ENCODE measurements at places on chromosomes 13 and 19.

- DNase-seq = no peak
Observed at GRCh38 chr13:80572923-80573316, 232.0 kb upstream of the SPRY2 start.

DNA sequence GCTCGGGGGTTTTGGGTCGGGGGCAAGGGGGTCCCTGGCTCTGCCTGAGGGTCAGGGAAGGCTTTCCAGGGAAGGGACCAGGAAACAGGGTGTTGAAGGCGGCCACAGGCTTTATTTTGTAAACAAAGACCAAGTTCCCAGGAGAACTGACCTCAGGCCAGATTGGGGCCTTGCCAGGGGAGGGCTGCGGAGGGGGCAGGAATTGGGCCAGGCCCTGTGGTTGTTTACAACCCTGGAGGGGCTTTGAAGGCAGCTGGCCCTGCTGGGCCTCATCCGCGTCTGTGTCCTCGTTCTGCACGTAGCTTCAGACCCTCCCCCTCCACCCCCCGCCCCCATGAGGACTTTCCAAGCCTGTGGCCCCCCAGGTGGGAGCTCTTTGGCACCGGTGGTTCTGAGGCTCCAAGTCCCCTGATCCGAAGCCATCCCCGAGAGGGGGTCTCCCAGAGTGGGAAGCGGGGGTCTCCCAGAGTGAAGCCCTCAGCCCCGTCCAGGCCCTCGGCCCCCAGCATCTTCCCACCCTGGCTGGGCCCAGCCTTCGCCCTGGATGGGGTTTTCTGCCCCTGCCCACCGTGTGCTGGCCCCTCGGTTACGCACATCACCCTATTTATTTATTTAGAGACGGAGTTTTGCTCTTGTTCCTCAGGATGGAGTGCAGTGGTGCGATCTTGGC, 13.5 kb upstream of the BSG start:
- no peak for DNase-seq

DNA sequence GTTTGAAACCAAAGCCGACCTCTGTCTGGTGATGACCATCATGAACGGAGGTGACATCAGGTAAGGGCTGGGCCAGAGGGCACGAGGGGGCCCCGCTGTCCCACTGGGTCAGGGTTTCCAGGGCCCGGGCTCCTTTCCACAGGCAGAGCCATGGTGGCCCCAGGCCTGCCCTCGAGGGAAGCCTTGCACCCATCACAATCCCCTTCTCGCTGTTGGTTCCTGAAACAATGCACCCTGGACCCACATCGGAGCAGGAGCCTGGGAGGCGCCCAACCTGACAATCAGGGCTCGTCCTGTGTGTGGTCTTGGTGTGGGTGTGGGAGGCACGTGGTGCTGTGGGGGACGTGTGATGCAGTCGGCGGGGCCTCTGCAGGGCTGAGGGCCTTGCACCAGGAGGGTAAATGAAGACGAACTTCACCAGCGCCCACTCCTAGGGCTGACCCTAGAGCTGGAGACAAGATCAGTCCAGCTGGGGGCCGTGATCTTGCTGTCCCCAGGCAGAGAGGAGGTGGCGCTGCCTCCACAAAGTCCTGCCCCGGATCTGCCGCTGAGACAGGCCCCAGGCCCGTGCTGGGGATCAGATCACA, 2.8 kb downstream of the GRK1 start:
- no peak for DNase-seq

- no peak for DNase-seq
Observed at GRCh38 chr19:38018694-38019395, 111.8 kb downstream of the SIPA1L3 start.

DNA sequence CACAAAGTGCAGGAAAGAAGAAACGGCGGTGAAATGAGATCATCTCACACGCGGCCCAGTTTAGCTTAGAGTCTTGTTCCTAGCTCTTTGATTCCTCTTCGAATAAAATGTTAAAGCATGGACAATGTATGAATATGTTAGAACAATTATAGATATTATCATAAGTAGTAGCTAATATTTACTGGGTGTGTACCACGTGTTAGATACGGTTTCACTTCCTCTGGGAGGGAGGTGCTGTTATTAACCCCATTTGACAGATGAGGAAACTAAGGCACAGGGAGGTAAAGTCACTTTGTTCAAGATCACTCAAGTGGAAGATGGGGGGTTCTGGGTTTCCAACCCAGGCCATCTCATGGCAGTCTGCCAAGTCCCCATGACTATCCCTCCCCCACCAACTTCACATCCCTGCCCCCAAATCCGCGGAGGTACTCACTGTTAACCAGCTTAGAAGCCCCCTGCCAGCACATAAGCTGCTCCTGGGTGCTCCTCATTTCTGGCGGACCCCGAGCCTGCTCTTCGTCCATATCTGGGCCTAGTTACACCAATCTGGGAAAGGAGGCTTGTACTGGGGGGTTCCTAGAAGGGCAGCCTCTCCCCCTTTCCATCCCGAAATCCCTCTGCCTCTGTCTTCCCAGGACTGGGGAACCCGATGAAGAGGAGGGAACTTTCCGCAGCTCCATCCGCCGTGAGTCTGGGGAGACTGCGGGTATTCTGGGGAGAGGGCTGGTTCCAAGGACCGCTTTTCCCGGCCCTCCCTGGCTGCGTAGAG, 1.0 kb upstream of the FXYD7 start:
- no peak for DNase-seq

DNA sequence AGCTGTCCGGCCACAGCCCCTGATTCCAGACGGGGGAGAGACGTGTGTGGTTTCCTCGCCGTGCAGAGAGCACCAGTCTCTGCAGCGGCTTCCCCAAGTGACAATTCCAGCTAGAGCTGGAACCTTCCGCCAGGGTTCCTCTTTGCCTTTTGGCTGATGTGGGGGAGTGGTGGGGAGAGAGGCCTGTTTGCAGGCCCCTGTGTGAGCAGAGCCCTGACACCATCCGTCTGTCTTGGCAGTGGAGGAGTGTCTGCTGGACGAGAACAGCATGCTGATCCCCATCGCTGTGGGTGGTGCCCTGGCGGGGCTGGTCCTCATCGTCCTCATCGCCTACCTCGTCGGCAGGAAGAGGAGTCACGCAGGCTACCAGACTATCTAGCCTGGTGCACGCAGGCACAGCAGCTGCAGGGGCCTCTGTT, 25.0 kb downstream of the LAMP1 start:
- no peak for DNase-seq

- no peak for DNase-seq
Observed at GRCh38 chr13:113732176-113732960, 26.7 kb upstream of the TMEM255B start.

- DNase-seq = no peak
Observed at GRCh38 chr13:54029226-54029625, 1000.6 kb downstream of the OLFM4 start.

DNA sequence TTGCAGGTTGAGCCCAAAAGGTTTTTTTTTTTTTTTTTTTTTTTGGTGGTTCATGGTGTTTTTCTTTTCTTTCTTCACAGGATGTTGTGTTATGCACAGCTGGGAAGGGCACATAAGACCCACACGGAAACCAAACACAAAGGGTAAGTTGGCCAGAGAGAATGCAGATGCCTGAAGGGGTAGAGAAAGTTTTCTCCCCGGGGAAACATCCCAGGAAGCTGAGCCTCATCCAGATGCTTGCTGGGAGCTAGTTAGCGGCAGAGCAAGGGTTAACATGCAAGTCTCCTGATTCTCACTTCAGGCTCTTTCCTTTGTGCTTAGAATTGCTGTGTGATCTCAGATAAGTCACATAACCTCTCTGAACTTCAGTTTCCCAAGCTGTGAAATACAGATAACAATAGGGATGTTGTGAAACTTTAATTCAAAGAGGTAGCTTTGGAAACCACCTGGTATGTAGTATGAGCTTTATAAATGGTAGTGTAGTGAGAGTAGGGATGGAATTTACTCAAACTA, 3.1 kb downstream of the ADGRE1 start:
- DNase-seq = no peak

Data from cerebellar nuclear complex (tissue), 1 donor.